Stimulated activated CD4-positive, alpha-beta T cell treated with anti-CD3 and anti-CD28 coated beads, Interleukin-12 subunit alpha, Interleukin-12 subunit beta, amount 100 ng/mL, for 24 hours (primary cell): ENCODE measurements at places on chromosomes 1 and 21.

DNA sequence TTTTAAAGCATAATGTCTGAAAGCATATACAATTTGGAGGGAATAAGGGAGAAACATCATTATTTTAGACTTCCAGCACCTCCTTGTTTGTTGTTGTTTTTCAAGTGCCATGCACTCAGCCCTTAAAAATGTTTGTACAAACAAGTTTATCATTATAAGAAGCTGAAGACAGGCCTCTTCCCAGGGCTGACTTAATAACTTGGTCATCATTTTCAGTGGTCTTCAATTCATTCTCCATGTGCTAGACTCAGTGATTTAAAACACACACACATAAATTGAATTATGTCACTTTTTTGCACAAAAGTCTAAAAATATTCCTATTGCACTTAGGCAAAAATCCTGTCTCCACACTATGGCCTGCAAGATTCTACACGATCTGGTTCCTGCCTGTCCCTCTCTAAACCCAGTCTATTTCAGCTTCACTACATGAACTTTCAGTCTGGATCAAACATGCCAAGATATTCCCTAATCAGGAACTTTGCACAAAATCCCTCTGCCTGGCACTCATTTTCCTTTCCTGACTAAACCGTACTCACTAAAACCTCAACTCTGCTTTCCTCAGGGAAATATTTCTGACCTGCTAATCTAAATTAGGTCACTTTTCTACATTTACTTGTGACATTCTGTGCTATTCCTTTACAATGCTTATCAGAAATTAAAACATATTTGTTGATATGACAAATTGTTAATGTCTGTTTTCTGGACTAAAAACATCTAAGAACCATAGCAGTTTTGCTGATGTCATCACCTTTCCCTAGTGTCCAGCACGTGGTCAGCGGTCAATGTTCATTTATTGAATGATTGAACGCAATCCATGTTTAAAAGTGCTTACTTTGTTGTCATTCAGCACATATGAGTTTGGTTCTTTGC, 14.8 kb upstream of the GBP5 start:
- DNase-seq: no peak

DNA sequence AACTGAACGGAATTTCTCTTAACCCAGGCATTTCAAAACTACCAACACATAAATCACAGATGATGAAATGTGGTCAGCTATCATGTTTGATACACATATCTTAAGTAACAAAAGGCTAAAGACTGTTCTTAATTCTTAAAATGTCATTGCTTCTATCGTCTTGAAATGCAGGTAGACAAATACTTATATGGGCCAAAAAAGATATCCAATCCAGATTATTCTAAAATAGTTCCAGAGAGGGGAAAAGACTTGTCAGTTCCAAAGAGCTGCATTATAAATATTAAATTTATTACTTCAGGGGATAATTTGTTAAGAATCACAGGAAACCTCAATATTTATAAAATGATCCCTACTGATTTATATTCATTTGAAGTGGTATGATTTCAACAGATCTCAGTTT, 259.4 kb downstream of the FAF1 start:
- no peak for DNase-seq

GRCh38 chr1:89978755-89979154, 16.2 kb upstream of the ZNF326 start:
- DNase-seq: no peak

DNA sequence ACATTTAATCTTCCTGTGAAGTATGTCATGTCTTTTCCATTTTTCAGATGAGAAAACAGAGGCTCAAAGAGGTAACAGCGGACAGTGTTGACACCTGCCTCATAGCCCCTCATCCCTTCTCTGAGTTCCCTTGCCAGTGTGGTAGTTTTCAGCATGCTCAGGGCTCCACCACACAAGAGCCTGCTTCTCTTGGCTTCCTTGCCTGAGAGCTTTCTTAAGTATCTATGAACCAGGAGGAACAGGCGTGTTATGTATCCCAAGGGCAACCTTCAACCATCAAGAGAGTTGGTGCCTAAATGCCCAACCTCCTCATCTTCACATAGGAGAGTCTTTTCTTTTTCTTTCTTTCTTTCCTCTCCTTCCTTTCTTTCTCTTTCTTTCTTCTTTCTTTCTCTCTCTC, 5.9 kb upstream of the PAFAH2 start:
- DNase-seq: no peak

DNA sequence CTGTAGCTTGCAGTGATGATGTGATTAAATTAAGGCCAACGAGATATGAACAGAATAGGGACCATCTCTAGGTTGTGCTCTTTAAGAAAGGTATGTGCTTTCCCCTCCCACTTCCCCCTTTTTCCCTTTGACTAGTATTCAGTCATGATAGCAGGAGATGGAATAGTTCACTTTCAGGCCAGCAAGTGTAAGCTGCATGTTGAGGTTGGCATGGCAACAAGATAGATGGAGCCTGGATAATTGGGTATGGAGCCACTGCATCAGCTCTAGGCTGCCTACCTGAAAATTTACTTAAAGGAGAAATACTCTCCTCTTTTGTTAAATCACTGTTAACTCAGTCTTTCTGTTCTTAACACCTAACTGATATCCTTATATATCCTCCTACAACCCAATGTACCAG, 1.5 kb upstream of the CRP start:
- no peak for DNase-seq
